Smooth muscle cell of trachea (primary cell): ENCODE measurements at places on chromosomes 2 and 18. TPM values are rescaled to one million over a fixed set of nuclear protein-coding genes. Genes with fewer than 3 reads are reported as not detected.

Gene SERPINB13
- not detected in 2 replicates for total RNA-seq

Gene ALPI
- not detected in 2 replicates for total RNA-seq

Gene IL36G
- not detected in 2 replicates for total RNA-seq

Gene SCN2A
- 2.0 and 7.8 TPM in 2 replicates for total RNA-seq

Gene LOXHD1
- total RNA-seq, result not detected in 2 replicates

Gene POLE4
- total RNA-seq, result 17.4 and 24.4 TPM in 2 replicates

Gene ZNF397
- total RNA-seq, result 25.0 and 30.3 TPM in 2 replicates

Gene CDC42EP3
- 8.7 and 28.9 TPM in 2 replicates for total RNA-seq

Gene GPBAR1
- not detected in 2 replicates for total RNA-seq

Gene CHPF
- 94.8 and 168 TPM in 2 replicates for total RNA-seq

Gene DPYSL5
- under 0.01 TPM in 1 of 2 replicates, not detected in the other for total RNA-seq

Gene GCA
- total RNA-seq, result 3.8 and 7.6 TPM in 2 replicates

Gene NT5DC4
- not detected in 2 replicates for total RNA-seq
